Mesendoderm (in vitro differentiated cells): ENCODE measurements at places on chromosomes 3 and 15.

DNA sequence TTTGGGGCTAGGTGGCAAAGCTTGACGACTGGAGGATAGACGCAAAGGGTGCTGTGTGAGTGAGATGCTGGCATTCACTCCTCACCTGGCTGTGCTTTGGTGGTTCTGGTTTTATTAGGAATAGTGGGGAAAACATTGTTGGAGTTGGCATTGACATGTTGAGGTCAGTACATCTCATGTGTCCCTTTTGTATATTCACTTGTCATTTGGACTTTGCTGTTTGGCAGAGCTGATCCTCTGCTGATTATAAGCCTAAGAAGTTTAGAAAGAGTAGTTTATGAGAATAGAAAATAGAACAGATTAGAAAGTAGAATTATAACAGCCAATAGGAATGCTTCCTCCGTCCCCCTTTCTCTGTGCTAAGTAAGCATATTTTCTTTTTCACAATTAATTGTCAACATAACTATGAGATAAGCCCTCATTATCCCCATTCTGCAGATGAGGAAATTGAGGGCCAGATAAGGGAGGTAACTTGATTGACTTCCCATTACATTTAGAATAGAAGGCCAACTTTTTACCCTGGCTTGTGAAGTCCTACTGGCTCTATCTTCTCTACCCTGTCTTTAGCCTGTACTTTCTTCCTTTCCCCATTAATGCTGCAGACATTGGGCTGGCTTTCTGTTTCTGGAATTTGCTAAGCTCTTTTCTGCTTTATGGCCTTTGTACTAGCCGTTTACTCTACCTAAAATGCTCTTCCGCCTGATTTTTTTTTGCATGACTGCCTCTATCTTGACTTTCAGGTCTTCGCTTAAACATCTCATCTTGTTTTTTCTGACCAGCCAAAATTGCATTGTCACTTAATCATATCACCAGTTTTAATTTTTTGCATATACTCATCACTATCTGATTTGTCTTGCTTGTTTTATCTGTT lies 12.8 kb downstream of the ITPR1 start:
- DNase-seq, result no peak

DNA sequence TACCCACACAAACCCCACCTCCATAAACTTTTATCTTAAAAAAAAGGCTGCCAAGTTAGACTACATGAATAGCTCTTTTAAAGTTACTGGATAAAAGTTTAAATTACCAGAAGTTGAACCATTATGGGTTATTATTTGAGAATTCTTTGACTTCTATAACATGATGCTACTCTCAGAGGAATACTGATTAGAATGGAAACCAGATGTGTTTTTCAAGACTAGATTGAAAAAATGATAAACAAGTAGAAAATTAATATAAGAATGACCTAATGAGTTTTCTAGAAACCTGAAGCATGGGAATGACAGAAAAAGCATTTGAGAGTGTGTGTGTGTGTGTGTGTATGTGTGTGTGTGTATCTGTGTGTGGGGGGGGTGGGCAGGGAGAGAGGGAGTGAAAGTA lies 12.4 kb upstream of the FGF7 start:
- no peak for DNase-seq

- DNase-seq, result peak; percentile 49
Measured at GRCh38 chr15:35630532-35630931, 84.6 kb upstream of the DPH6 start.

GRCh38 chr3:33385423-33385822 lies 54.8 kb downstream of the UBP1 start:
- peak; percentile 2 for DNase-seq

DNA sequence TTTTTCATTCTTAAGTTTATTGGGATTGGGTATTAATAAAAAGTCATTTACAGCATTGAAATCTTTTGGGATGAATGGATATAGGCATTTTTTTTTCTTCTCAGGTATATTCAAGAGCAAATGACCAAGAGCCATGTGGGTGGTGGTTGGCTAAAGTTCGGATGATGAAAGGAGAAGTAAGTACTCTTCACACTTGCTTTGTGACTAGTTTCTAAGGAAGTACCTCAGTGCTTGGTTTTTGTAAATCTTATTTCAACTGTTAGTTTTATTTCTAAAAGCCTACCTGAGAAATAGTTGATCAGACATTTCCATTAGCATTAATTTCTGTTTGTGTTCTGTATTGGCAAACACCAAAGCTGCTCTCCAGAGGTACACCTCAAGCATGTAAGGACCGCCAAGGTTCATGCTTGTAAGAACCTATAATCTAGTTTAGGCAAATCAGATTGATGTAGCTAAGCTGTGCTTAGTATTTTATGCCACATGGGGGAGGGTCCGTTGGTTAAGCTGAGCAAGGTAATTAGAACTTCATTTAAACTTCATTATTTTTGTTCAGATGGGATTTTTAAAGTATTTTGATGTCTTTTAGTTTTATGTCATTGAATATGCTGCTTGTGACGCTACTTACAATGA lies 35.4 kb downstream of the FXR1 start:
- DNase-seq, result peak; percentile 22

DNA sequence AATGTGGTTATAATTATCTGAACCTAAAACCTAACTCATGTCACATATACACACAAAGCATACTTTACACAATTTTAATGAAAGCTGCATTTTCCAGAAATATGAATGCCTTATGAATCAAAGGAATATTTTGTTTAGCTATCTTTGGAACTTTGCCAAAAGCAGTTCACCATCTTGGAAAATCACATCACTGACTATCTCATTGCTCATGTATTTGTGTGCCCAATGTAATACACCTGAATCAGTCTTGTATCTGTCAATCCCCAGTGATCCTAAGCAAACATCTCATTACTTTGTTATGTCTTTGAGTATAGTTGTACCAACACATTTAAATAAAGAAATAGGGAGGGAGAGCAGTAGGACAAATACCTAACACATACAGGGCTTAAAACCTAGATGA lies 15.6 kb upstream of the CD47 start:
- no peak for DNase-seq

- DNase-seq, result no peak
Measured at GRCh38 chr15:31459400-31459748, 132.7 kb downstream of the KLF13 start.

DNA sequence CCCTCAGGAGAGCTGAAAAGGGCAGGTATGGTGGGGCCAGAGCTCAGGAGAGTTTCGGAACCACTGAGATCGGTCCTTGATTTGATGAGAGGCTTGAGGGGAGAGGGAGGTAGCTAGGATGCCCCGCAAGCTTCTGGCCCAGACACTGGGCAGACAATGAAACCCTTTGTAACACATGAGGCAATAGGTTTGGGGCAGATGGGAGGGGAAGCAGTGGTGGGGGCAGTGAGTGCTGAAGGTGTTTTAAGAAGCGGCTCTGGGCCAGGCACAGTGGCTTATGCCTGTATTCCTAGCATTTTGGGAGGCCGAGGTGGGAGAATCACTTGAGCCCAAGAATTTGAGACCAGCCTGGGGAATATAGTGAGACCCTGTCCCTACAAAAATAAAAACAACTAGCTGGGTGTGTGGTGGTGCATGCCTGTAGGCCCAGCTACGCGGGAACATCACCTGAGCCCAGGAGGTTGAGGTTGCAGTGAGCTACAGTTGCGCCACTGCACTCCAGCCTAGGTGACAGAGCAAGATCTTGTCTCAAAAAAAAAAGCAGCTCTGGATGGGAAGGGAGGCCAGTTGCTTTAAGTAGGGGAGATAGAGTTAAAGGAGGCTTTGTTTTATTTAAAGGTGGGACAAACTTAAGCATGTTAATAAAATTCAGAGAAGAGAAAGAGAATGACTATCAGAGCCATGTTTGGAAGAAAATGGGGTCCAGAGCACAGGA lies 9.6 kb upstream of the SNX22 start:
- DNase-seq, result no peak

- peak; percentile 36 for DNase-seq
Measured at GRCh38 chr3:117793622-117794265, 1084.2 kb downstream of the TUSC7 start.

- peak; percentile 93 for DNase-seq
Measured at GRCh38 chr3:47910777-47911440, 105.3 kb downstream of the MAP4 start.

DNA sequence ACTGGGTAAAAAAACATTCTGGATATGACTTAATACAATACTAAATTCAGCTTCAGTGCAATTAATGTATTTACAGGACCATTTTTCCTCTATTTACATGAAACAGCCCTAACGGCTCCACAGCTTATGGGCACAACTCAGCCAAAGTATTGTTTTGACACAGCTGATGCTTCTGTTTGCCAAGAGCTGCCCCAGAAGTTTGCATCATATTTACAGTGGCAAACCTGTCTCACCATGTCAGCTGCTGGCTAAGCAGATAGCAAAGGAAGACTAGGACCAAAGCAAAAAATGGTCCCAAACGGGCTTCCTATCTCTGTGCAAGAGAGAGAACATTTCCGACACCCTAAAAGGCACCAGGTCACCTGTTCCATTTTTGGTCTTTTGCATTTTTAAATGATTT lies 94.5 kb downstream of the ADAMTS9 start:
- DNase-seq, result no peak

- DNase-seq, result peak; percentile 52
Measured at GRCh38 chr3:61236556-61236955, 14.7 kb downstream of the FHIT start.

DNA sequence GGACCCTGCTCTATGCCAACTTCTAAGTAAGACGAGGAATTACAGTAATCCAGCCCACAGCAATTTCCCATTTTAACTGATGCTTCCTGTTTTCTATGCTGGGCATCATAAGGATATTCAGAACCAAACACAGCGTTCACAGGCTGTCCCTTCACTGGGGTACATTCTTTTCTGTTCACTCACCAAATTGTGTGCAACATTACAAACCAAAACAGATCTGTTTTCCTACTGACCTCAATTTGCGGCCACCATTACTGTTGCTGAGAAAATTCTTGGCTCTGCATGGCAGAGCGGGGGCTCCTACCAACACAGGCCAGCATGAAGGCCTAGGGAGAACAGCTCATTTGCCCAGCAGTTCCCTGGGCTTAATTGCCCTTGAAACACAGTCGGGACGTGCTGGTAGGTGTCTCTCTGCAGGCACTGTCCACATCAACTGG lies 76.5 kb downstream of the MYO1E start:
- DNase-seq, result no peak

- DNase-seq, result no peak
Measured at GRCh38 chr3:160260587-160261270, 35.5 kb downstream of the C3orf80 start.

GRCh38 chr15:78004919-78005634 lies 72.4 kb downstream of the TBC1D2B start:
- DNase-seq, result peak; percentile 6

GRCh38 chr3:19644405-19644804 lies 289.6 kb downstream of the EFHB start:
- DNase-seq, result no peak

- DNase-seq, result no peak
Measured at GRCh38 chr3:7536921-7537320, 676.0 kb downstream of the GRM7 start.

- DNase-seq, result peak; percentile 55
Measured at GRCh38 chr3:87350367-87351199, 74.2 kb upstream of the POU1F1 start.

DNA sequence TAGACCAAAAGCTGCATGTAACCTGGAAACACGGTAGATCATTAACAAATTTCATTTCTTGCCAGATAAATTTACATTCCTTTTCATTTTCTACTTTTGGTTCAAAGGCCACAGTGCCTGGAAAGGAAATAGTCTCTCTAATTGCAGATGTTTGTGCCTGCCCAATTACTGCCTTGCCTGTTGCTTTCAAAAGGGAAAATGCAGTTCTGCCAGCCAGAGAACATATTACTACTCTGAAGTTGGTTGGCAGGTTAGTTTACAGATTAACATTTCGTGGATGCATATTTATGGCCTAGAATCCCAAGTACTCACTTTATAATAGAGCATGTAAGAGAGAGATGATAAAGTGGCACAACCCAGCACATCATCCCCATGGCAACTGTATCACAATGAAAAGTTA lies 124.3 kb upstream of the LRRC3B start:
- no peak for DNase-seq

DNA sequence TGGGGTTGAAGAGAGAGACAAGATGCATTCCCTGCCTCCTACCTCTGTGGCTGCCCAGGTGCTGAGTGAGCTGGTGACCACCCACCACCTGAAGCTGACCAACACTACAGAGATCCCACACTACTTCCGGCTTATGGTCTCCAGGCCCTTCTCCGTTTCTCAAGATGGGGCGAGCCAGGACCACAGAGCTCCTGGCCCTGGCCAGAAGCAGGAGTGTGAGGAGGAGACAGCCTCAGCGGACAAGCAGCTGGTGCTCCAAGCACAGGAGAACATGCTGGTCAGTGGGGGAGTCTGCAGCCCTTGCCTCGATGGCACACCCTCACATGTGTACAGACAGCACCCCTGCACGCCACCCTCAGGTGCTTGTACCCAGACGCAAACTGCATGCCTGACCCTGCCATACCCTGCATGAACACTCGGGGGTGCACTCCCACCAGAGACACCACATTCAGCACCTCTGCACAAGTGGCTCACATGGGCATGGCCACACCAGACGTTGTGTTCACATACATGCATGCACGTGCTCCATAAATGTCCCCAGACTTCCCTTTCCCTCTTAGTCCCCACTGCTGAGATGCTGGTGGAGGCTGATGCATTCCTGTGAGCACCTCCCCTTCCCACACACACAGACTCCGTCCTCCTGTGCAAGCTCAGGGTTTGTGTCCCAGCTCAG lies 19.0 kb downstream of the ACAA1 start:
- DNase-seq, result peak; percentile 63

DNA sequence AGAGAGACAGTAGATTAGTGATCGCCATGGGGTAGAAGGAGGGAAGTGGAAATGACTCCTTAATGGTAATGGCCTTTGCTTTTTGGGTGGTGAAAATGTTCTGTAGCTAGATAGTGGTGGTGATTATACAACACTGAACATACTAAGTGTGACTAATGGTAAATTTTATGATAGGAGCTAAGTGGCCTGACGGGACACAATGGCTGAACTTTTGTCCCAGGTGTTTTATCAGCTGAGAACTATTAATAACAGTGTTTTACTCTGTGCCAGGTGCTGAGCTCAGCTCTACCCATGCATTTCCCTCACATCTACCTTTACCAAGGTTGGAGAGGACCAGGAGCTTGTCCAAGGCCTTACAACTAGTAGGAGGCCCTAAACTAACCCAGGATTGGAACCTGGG lies 66.8 kb downstream of the TRIM71 start:
- DNase-seq, result no peak

DNA sequence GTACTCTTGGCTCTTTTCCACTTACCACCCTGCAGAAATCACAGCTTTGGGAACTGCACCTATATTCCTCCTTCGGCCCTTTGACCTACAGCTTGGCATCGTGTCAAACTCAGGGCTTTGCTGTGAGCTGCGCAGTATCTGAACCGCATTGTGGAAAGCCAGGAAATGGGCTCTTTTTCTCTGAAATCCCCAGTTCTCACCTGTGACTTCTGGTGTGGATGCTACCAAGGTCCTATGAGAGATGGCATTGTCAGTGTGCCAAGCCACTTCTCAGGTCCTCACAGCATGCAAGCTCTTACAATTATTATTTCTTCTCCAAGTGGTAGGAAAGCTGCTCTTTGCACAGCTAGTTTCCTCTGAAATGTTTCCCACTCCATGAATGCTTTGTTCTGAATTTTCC lies 450.6 kb upstream of the TBL1XR1 start:
- no peak for DNase-seq

- DNase-seq, result no peak
Measured at GRCh38 chr3:143098032-143098764, 21.4 kb upstream of the CHST2 start.
